ENCODE measurements at places on chromosomes 4 and X.

DNA sequence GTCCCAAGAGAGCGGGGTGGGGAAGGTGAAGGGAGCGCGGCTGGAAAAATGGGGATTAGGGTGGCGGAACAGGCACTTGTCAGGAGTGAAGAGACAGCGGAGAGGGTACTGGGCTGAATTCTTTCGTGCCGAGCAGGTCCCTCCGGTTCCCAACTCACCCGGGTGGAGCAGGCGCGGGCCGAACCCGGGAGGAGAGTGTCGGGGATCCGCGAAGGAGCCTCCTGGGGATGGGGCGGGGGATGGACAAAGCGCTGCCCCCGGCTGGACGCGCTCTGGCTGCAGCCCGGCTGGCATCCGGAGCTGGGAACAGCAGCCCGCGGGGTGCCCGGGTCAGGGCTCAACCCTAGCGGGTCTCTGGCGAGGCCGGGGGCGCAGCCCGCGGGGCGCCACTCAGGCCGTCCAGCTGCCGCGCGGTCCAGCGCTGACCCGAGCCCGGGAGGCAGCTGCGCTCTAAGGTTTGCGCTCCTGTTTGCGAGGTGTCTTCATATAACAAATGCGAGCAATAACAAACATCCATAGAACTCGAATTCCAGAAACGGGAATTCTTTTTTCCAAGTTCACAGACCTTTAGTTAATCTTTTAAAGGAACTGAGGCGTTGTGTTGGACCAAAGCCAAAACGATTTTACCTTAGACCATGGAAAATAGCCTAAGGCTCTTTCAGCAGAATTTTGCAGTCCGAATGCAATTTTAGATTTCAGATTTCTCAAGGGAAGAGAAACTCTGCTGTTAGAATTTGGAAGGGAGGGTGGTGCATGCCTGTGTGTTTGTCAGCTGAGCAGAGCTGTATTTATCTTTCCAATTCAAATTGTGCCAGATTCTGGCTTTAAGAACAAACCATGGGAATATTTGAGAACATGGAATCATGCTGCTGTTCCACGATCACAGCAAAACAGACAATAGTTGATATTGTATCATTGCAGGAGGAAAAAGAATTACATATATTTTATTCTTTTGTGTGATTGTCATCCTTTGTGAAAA lies 744 bp downstream of the NPY5R start:
- no peak for DNase-seq

- no peak for DNase-seq
Observed at GRCh38 chr4:104964410-104965175, 182.1 kb upstream of the TET2 start.

DNA sequence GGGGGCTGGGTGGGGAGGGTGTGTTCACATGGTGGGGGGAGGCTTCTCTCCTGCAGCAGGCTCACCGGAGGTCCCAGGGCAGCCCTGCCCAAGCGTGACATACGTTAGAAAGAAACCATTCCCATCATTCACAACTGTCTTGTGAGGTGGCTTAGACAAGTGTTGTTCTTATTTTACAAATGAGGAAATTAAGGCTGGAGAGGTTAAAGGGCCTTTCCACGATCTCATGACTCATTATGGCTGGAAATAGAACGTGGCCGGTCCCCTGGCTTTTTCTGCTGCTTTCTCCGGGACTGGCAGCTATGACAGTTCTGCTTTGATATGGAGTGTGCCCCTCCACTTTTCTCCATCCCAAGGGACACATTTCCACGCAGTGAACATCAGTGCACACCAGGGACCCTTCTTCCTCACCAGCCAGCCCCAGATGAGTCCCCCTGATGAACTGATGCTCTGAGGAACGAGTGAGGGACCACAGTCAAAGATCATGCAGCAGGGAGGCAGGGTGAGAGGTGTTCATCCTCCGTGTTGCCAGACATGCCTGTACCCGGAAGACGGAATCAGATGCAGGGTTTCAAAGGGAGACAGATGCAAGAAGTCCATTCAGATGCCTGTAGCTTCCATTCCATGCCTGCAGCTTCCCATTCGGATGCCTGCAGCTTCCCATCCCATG lies 64.0 kb upstream of the ACSL1 start:
- DNase-seq, result no peak

DNA sequence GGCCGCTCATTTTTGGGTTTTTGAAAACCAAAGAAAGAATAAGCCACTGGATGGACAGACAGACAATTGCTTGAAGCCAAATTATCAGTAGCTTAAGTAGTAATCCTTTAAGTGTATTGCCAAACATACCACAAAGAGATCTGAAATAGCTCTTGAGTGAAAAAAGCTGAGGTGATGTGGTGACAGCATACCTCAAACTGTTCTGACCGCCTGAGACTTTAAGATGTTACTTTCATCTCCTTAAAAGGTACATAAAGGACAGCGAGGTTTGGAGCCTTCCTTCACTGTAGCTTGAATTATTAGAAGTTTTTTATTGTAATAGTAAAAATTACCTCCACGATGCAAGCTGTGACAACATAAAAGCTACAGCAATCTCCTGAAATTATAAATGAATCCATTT lies 271.5 kb upstream of the FAM241A start:
- DNase-seq, result no peak

DNA sequence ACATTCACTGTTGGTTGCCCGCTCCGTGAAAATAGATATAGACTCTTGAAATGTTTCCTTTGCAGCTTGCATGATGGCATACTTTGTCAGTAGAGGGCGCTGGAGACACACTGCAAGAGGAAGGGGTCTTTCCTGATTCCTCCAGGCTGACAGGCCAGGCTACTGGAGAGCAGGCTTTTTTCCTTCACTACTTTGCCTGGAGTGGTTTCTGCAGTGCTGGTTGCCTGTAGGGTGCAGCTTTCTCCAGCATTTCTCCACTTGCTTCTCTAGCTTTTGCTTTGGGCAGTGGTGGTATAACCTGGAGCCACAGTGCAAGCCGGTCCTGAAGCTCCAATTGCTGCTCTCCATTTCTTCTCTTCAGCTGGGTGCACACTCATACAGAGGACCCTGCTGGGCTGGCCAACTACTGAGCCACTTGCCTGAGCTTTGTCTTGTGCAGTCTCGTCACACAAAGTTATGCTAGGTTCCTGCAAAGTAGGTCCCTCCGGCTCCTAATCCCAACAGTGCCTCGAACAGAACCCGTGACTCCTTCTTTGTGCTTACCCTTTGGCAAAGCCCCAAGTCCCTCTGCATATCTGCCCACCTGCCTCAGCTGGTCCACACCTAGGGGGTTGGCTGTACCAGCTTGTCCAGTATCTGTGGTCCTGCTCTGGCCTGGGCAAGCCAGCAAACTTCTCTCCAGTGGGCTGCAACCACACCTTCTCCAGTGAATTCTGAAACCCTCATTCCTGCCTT lies 46.3 kb downstream of the RASSF6 start:
- peak; percentile 29 for DNase-seq

- DNase-seq, result peak; percentile 38
Observed at GRCh38 chr4:127049526-127049925, 583.2 kb upstream of the INTU start.

DNA sequence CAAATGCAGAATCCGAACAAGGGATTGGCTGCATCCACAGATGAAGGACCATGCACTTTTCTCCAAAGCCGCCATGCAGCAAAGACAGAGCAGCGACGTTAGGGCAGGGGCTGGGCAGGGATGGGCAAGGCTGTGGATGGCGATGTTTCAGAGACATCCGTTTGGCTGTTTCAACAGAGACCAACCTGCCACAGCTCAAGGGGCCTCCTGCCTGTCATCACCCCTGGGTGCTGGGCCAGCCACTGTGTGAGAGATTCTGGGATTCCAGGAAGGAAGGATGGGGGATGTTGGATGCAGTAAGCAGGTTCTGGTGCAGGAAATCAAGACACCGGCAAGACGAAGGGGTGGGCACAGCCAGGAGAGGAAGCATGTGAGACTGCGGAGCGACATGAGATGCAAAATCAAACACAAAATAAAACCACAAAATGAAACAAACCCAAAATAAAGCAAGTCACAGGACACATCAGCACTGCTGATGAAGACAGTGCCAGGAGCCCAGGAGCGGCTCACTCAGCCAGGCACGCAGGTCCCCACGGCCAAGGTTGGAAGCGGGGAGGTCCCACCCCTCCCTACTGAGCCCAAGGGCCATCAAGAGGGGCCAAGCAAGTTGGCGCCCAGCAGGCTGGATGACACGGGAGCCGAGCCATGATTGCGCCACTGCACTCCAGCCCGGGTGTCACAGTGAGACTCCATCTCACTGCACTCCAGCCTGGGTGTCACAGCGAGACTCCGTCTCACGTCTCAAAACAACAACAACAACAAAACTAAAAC lies 68.1 kb downstream of the FAM53A start:
- no peak for DNase-seq

- DNase-seq, result no peak
Observed at GRCh38 chr4:100936661-100937375, 410.5 kb downstream of the PPP3CA start.

DNA sequence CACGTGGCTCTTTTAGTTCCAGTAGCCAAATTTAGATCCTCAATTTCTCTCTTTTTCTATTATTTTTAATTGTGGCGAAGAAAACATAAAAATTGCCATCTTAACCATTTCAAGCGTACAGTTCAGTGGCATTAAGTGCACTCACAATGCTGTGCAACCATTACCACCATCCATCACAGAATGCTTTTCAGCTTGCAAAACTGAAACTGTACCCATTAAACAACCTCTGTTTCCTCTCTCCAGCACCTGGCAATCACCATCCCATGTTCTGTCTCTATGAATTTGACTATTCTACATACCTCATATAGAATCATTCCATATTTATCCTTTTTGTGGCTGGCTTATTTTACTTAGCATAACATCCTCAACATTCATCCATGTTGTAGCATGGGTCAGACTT lies 74.9 kb downstream of the METTL14 start:
- DNase-seq, result no peak

GRCh38 chr4:14215116-14215770 lies 587.7 kb upstream of the BOD1L1 start:
- DNase-seq, result no peak

DNA sequence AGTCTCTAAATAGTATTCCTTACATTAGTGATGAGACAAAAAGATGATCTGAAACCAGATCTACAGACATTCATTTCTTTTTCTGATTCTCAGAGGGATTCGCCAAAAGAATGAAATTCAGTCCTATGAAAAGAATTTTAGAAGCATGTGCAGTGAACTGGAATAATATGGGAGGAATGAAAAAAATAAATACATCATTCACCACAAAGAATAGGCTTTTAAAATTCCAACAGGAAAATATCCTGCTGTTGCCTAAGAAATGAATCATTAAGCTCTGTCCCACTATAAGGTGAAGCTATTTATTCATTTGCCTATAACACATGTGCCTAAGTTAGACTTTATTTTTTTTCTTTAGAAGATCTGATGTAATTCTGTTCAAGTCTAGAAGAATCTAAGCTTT lies 165.9 kb downstream of the IL15 start:
- peak; percentile 58 for DNase-seq

- DNase-seq, result no peak
Observed at GRCh38 chrX:40646489-40647306, 663 bp downstream of the CXorf38 start.

DNA sequence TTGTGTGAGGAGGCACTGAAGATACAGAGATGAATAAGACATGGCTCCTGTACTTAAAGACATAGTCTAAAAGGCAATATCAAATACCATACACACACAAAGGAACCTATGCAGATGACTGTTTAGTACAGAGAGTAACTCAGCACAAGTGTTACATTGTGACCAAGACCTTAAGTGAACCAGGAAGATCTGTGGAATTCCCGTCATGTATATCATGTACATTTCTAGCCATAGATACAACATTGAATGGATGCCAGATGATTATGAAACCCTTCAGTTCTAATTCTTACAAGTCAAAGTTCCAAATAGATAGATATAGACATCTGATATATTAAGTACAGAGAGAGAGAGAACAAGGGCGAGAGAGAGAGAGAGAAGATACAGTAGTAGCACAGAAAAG lies 73.2 kb downstream of the PAK3 start:
- no peak for DNase-seq

DNA sequence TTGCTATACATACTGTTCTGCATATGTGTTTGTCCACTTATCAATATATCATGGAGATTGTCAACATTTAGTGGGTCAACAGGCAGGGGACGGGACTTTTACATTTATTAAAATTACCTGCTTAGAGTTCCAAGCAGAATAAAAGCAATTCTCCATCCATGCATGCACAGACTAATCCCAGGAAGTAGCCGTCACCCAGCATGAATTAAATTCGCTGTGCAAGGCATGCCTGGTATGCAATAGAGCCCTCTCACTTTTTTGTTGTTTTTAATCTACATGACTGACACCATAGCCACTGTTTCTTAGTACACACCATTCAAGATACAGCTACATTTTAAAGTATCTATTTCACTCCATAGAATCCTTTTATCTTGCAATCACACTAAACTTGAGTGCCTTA lies 108.9 kb downstream of the USP46 start:
- DNase-seq, result no peak

DNA sequence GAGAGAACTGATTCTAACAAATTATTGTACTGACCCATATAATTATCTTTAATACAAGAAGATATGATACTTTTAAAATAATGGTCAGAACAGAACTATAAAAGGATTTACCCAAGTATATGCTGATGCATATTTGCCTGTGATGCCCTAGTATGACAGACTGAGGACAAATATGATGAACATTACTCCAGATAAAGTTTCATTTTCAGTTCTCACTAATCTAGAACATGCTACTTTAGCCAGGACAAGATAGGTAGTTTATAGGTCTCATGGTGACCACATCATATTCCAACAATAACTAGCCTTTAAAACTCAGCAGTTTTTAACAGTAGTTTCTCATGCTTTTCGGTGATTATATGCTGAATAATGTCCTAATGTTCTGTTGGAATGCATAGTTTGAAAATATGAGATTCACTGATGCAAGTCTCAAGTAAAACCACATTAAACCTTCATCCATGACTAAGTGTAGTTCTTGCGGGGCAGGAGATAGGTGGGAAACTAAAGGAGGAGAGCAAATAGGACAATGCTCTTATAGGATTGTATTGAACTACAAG lies 295.2 kb upstream of the AGA start:
- no peak for DNase-seq

DNA sequence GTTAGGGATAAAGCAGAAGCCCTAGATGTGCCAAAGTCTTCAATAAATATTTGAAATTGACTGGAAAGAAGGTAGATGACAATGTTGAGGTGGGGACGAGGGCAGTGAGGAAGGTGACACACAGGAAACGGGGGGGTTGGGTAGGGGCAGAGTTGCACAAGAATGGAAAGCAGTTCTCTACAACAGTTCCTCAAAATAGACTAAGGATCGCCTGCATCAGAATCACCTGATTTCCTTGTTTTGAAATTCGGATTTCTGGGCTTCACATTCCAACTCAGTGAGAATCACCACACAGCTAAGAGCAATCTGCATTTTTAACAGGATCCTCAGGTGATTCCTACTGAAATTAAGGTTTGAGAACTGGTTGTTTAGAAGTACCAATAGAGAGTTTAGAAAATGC lies 70.6 kb downstream of the ARFIP1 start:
- peak; percentile 43 for DNase-seq

- DNase-seq, result no peak
Observed at GRCh38 chr4:56692576-56692975, 11.5 kb upstream of the HOPX start.

DNA sequence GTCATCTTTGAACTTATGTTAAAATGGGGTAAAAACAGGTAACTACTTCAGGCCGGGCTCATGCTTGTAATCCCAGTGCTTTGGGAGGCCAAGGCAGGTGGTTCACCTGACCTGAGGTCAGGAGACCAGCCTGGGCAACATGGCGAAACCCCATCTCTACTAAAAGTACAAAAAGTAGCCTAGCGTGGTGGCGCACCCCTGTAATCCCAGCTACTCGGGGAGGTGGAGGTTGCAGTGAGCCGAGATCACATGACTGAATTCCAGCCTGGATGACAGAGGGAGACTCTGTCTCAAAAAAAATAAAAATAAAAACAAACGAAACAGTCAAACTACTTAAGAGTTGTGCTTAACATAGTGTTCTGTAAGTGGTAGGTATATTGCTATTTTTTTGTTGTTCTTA lies 2.5 kb downstream of the DDX3X start:
- DNase-seq, result no peak
